Natural killer cell treated with Interleukin-12 subunit alpha and Interleukin-12 subunit beta and Interleukin-15 and Interleukin-18, amount 100 ng/mL, for 72 hours (primary cell): ENCODE measurements at places on chromosomes 4 and X.

DNA sequence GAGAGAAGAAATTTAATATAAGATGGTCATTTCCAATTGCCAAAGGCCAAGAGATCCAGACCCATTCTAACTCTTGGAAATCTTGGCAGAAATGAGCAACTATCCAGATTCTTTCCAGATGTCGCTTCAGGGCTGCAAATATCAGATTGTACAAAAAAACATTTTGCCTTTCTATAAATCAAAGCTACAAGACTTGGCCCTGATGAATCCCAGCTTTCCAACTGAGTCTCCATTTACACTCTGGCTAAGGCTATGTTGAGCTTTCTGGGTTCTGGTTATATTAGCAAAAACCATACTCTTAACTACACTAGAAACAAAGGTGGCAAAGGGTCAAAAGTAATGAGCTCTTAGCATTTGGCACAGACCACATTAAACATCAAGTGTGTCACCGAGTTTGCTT is 345.8 kb downstream of the OPHN1 start:
- no peak for DNase-seq

- DNase-seq = no peak
Observed at GRCh38 chrX:48794911-48795515, 6.9 kb upstream of the HDAC6 start.

- DNase-seq = no peak
Observed at GRCh38 chr4:88881227-88881569, 175.8 kb downstream of the FAM13A start.

GRCh38 chr4:1402021-1402515 is 4.2 kb downstream of the NKX1-1 start:
- DNase-seq = no peak

DNA sequence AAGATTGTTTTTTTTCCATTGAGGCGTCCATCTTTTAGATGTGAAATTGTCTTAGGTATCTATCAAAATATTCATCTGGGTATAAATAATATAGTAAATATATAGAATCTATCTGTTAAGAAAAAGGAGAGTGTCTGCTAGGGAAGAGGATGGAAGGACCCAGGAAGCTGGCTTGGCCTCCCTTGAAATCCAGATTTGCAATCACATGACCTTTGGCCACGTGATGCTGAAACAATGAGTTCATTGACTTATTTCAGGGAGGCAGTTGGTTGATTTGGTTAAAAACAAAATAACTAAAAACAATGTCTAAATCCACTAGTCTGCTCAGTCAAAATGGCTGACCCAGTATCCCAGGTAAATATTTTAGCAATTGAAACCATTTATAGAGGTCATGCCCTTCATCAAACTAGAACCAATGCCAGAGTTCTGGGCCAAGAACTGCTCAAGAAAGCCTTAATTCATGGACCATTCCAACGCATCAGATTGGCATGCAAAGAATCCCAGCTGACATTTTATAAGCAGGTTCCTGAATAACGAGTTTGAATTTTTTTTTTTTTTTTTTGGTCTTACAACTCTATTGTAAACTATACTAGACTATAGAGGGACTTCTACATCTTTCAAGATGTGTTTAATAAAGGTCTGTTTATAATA is 172.7 kb downstream of the MID1 start:
- DNase-seq = no peak

- no peak for DNase-seq
Observed at GRCh38 chrX:66167431-66167830, 3.4 kb downstream of the HEPH start.

- DNase-seq = peak; percentile 70
Observed at GRCh38 chrX:69285881-69286564, 120.8 kb upstream of the PJA1 start.

GRCh38 chr4:77418333-77418732 is 187.3 kb upstream of the CXCL13 start:
- no peak for DNase-seq

DNA sequence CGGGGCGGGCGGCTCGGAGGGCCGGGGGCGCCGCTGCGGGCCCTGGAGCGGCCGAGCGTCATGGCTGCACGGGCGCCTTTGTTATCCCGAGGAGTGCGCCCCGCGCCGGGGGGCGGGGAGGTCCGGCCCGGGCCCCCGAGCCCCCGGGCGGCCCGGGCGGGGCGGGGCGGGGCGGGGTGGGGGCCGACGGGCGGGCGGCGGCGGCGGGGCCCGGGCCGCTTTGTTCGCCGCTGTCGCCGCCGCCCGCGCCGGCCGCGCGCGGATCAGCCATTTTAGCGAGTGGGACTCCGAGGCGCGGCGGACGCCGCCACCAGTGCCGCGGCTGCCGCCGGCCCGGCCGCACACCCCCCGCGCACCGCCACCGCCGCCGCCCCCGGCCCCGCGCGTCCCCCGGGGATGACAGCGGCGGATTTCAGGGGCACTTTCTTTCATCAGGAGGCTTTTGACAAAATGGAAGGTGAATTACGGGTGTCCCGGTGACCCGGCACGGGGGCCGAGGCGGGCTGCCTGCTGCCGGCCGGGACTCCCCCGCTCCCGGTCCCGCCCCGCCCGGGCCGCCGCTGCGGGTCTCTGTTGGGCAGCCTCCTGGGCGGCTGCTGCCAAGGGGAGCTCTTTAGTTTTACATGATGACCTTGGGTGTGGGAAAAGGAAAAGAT is 1.2 kb downstream of the HMGB3 start:
- no peak for DNase-seq

GRCh38 chrX:20433388-20433775 is 166.7 kb upstream of the RPS6KA3 start:
- DNase-seq = no peak

- DNase-seq = peak; percentile 49
Observed at GRCh38 chr4:8762356-8762755, 109.3 kb downstream of the HMX1 start.

- no peak for DNase-seq
Observed at GRCh38 chr4:97140545-97140944, 1002.7 kb downstream of the STPG2 start.

GRCh38 chr4:6703786-6704185 is 5.9 kb downstream of the MRFAP1L1 start:
- DNase-seq = no peak

GRCh38 chrX:30027636-30028035 is 187.7 kb upstream of the MAGEB2 start:
- no peak for DNase-seq

DNA sequence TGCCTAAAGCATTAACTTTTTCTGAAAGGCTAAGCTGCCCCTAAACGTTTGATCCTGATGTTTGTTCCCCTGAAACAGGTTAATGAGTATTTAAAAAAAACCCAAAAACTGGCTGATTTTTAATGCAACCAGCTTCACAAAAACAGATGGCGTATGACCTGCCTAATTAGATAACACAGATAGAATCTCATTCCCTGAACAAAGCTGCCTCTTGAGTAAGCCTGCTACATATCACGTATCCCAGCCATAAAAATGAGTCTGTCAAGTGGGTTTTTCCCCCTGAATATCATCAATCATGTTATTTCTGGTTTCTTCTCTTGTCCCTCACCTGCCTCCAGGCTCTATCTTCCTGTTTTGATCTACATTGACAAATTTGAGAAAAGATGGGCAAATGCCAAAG is 154.2 kb upstream of the FAM9B start:
- no peak for DNase-seq

GRCh38 chrX:48890296-48890925 is 7.2 kb downstream of the TIMM17B start:
- DNase-seq = no peak
